ENCODE measurements at places on chromosomes 5 and 9.

DNA sequence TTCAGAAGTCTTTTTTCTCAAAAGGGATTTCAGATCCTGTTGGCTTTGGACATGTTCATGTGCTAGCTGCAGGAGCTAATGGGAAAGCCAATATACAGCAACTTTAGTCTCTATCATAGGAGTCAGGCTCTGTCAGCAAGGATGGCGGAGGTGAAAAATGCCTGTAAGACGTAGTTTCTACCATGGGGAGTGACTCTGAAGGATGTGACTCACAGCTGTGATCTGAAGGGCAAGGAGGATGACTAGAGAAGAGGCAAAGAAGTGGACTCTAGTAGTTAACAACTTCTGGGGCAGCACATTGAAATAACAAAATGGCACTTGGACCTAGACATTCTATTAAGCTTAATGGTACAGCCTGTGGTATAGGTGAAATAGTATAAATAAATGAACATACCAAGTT lies 3.1 kb upstream of the NDUFS4 start:
- no peak for DNase-seq

GRCh38 chr9:9275601-9276000 lies 1337.2 kb downstream of the PTPRD start:
- no peak for DNase-seq

DNA sequence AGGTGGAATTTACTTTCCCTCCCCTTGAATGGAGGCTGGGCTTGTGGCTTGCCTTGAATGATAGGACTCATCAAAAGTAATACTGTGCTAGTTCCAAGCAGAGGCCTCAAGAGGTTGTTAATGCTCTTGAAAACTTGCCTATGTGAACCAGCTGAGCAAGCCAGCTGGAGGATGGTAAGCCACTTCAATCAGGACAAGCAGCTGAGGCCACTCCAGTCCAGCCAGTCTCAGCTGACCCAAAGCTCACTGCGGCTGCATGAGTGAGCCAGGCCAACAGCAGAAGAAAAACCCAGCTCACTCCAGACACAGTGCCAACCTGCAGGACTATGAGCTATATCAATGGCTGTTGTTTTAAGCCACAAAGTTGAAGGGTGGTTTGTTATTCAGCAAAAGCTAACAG lies 182.8 kb downstream of the MCTP1 start:
- no peak for DNase-seq

- DNase-seq: no peak
These were observed 29.7 kb upstream of the EFNA5 start for GRCh38 chr5:107700481-107700880.

DNA sequence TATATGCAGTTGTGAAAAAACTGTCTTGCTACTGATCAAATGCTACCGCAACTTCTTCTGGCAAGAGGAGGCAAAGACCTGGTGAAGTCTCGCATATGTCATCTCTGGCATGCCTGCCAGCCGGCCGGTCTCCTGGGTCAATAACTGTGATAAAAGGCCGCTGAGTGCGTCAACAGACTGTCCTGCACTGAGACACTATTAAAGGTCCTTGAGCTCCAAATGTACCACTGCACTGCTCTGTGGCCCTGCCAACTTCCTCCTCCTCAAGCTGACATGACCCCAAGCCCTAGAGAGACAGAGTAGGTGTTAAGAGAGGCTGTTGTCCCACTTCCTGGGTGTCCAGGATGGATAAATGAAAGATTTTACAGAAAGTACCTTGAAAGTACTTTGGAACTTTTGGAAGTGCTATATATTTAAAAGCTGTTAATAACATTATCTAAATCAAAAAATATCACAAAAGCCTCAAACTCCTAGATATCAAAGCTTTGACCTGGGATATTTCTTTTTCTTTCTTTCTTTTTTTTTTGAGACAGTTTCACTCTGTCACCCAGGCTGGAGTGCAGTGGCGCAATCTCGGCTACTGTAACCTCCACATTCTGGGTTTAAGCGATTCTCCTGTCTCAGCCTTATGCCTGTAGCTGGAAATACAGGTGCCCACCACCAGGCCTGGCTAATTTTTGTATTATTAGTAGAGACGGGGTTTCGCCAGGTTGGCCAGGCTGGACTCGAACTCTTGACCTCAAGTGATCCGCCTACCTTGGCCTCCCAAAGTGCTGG lies 31.5 kb downstream of the RAPGEF1 start:
- DNase-seq: no peak

GRCh38 chr5:135825373-135826220 lies 8.9 kb upstream of the SLC25A48 start:
- DNase-seq: no peak

- DNase-seq: no peak
These were observed 21.7 kb downstream of the TARS1 start for GRCh38 chr5:33462456-33462855.

- no peak for DNase-seq
These were observed 25.9 kb upstream of the TESK1 start for GRCh38 chr9:35579130-35579529.
